ENCODE measurements at places on chromosomes 5 and 9. TPM values are rescaled to one million over a fixed set of nuclear protein-coding genes. Genes with fewer than 3 reads are reported as not detected.

Gene STK32A
- total RNA-seq, result 4.1 TPM

Gene FIBCD1
- 0.82 TPM for total RNA-seq

Gene PCDHGC4
- total RNA-seq, result 65.2 TPM

Gene SLC25A2
- not detected for total RNA-seq

Gene PDLIM4
- total RNA-seq, result 2.0 TPM

Gene GPRIN1
- total RNA-seq, result 101 TPM

DNA sequence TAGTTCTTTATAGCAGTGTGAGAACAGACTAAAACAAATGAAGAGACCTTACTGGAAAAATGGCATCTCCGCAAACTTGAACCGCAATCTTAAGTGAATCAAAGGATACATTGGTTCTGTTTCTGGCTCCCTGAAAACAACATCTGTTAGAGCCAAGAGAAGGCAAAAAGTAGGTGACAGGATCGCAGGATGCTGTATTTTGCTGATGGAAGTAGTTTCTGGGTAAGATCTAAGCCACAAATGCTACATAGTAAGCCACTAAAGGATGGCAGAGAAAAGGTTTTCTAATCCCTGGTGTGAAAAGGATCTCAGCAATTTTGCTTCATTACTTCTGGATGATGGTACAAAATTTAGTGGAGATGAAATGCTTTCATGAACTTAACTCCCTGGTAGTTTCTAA lies 63.3 kb upstream of the HTR4 start:
- no peak for DNase-seq

DNA sequence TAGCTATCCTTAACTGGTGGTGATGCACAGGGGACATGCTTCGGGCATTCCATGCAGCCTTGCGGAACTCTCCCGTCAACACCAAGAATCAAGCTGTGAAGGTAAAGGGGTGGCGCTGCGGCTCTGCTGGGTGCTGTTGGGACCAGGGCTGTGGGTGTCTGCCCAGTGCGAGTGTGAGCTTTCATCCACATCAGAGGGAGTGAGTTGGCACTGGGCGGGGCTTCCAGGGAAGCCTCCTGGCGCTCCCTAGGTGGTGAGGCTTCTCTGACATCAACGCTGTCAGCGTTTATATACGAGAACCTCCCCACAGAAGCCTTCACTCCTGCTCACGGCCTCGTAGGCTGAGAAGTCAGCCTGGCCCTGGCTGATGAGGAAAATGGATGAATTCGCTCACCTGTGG lies 11.7 kb downstream of the ARPC5L start:
- DNase-seq, result no peak

GRCh38 chr9:2159521-2160454 lies 144.6 kb downstream of the SMARCA2 start:
- DNase-seq, result no peak

- no peak for DNase-seq
These were observed 110.3 kb downstream of the SLC12A2 start for GRCh38 chr5:128193665-128194390.

DNA sequence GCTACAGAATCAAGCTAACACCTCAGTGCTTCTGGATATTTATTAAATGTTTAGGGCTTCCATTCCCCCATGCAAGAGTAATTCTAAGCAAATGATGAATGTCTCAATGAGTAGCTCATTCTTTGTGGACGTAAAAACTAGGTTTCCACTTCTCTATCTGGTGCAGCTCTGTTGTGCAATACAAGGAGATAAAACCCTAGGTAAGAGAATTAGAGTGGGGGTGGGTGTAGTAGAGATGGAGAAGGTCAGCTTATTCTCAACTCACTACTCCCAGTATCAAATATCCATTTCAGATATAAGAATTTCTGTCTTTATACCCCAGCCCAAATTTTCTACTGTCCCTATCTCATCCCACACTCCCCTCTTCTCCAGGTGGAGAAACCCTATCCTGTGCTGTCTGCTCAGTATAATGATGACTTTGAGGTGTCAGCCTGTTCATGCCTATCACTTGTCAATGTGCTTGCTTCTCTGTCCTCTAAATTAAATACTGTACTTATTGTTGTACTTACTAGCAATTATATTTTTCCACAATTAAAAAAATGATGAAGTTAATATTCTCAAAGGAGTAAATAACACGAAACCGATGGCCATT lies 4.3 kb upstream of the FYB1 start:
- no peak for DNase-seq

- no peak for DNase-seq
These were observed 25.4 kb upstream of the NKD2 start for GRCh38 chr5:983238-983524.

DNA sequence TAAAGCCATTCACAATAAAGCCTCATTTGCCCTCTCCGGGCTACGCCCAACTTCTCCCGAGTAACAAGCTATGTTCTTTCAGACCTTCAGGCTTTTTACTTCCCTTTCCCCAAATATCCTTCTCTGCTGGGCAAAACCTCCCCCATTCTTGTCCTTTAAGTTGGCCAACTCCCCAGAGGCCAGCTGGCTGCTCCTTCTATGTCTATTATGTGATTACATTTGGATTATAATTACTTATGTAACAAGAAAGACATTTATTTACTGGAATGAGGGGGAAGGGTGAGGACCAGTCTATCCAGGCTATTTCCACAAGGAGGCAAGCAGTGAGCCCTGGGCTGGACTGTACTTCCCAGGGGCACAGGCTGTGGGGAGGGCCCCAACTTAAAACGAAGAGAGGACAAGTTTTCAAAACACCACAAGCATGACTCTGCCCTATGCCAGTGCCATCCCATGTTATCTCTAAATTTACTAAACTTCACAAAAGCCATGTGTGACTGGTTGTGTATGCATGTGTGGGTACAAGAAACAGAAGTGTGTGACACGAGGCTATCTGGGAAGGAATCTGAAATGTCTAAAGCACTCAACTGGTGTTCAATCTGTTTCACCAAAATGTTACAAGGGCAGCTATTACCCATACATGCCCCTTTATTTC lies 84.5 kb downstream of the GNAQ start:
- no peak for DNase-seq

DNA sequence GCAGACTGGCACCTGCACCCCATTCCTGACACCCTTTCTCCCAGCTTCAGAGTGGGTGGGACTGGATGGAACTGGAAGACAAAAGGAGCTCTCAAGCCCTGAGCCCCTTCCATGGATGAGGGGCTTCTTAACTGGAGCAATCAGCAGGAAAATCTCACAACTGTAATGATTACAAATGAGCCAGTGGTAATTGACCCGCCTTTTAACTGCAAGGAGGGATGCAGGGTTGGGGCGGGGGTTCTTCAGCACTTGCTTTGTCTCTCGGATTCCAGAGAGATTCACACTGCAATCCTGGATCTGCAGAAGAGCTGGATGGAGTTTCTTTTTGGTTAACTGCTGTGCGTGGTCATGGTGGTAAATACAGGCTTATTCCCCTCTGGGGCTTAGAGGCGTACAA lies 160.1 kb upstream of the SHB start:
- DNase-seq, result no peak

GRCh38 chr9:90724880-90725279 lies 76.7 kb upstream of the SYK start:
- no peak for DNase-seq

DNA sequence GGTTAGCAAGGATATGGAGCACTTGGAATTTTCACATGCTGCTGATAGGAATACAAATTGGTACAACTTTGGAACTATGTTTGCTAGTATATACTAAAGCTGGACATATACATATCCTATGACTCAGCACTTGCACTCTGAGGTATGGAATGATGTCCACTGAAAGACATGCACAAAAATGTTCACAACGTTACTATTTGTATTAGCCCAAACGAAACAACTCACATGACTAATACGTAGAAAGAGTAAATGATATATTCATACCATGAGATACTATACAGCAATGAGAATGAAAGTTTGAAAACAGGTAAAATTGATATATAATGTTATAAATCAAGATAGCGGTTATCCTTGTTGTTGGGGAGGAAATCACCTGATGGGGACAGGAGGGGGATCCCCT lies 45.5 kb upstream of the CDC42SE2 start:
- DNase-seq, result no peak

GRCh38 chr9:118957585-118957984 lies 411.6 kb downstream of the BRINP1 start:
- DNase-seq, result no peak
